ENCODE measurements at places on chromosomes 12 and 14. TPM values are rescaled to one million over a fixed set of nuclear protein-coding genes. Genes with fewer than 3 reads are reported as not detected.

PSMD9 gene
- 56.5 TPM for polyA plus RNA-seq

FIGNL2 gene
- polyA plus RNA-seq, result 3.8 TPM

BIN2 gene
- polyA plus RNA-seq, result 2.4 TPM

ADAM20 gene
- polyA plus RNA-seq, result 0.16 TPM

OR10G3 gene
- polyA plus RNA-seq, result not detected

SLCO1A2 gene
- polyA plus RNA-seq, result 0.03 TPM

P3H3 gene
- polyA plus RNA-seq, result 31.3 TPM

SOAT2 gene
- 0.87 TPM for polyA plus RNA-seq

SPATS2 gene
- 48.7 TPM for polyA plus RNA-seq

RASSF9 gene
- polyA plus RNA-seq, result 19.0 TPM

KLHDC1 gene
- 7.9 TPM for polyA plus RNA-seq

ERP27 gene
- 0.46 TPM for polyA plus RNA-seq

COX8C gene
- not detected for polyA plus RNA-seq

CEBPE gene
- 0.50 TPM for polyA plus RNA-seq

TPPP2 gene
- polyA plus RNA-seq, result 4.4 TPM

ELK3 gene
- 58.4 TPM for polyA plus RNA-seq

LHX5 gene
- polyA plus RNA-seq, result not detected

Measured in left renal pelvis (tissue), 4 donors.